ENCODE measurements at places on chromosomes 6 and 20.

GRCh38 chr6:148382861-148383260, 40.2 kb downstream of the SASH1 start:
- no peak for DNase-seq

- DNase-seq, result no peak
Observed at GRCh38 chr6:109339906-109340678, 42.2 kb downstream of the CD164 start.

DNA sequence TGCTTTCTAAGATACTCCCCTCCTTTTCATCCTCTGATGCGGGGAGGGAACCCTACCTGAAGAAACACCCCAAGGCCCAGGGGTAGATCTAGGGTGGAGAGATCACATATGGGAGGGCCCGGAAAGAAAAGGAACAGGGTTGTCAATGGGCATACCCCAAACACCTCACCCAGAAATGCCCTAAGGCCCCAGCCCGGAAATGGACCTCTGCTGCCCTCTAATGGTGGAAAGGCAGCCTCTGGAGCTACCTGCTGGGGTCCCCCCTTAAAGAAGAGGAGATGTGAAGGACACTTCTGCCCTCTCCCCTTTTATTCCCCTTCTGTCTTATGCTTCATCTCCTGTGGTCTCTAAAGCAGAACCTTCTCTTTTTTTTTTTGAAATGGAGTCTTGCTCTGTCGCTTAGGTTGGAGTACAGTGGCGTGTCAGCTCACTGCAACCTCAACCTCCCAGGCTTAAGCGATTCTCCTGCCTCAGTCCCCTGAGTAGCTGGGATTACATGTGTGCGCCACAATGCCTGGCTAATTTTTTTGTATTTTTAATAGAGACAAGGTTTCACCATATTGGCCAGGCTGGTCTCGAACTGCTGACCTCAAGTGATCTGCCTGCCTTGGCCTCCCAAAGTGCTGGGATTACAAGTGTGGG, 458 bp upstream of the ARMC12 start:
- DNase-seq, result peak; percentile 69

- DNase-seq, result peak; percentile 7
Observed at GRCh38 chr6:17621003-17621402, 20.9 kb downstream of the FAM8A1 start.

GRCh38 chr20:63119963-63120807, 95.7 kb downstream of the YTHDF1 start:
- DNase-seq, result no peak

DNA sequence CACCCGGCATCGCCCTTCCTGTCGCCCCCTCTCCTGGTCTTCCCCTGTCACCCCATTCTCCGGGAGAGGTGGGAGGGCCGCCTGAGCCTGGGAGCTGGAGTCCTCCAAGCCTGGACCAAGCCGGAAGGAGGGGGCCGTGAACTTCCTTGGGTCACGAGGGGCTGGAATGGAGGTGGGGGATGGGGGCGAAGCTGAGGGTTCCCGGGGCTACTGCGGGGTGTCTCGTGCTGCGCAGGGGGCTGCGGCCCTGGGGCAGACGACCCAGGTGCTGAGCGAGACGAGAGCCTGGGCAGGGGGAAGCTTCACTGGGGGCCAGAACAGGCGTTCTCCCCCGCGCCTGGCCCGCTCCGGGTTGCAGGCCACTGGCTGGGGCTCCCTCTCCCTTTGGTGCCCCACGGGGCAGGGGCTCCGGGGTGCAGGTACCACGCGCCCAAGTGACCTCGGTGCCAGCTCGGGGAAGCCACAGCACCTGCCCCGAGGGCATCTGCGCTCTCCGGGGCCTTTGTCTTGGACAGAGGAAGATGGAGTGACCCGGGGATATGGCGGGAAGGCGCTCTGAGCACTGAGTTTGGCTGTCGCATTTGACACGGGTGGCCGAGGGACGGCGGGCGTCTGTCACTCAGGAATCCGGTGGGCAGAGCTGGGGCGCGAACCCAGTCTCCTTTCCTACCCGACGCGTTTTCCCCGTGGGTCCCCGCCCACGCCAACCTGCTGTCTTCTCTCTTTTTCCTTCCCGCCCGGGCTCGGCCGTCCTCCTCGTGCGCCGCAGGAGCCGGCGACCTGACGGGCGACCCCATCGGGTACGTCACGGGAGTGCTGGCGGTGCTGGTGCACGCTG, 1.2 kb downstream of the SLC35D3 start:
- peak; percentile 10 for DNase-seq

DNA sequence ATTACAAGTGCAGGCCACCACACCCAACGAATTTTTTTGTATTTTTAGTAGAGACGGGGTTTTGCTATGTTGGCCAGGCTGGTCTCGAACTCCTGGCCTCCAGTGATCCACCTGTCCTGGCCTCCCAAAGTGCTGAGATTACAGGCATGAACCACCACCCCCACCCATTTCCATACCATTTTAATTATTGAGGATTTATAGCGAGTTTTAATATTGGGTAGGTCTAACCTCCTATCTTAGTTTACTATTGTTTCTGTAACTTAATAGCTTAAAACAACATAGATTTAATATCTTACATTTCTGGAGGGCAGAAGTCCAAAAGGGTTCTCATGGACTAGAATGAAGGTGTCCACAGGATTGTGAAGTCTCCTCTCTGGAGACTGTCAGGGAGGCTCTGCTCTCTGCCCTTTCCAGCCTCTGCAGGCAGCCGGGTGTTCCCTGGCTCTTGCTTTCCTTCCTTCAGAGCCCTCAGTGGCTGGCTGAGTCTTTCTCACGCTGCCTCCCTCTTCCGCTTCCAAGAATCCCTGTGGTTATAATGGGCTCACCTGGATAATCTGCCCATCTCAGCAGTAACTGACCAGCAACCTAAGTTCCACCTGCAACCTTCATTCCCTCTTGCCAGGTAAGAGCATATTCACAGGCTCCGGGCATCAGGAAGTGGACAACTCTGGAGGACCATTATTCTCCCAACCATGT, 18.6 kb upstream of the BCAS4 start:
- no peak for DNase-seq

GRCh38 chr20:39885975-39886649, 802.9 kb downstream of the MAFB start:
- DNase-seq, result peak; percentile 22

DNA sequence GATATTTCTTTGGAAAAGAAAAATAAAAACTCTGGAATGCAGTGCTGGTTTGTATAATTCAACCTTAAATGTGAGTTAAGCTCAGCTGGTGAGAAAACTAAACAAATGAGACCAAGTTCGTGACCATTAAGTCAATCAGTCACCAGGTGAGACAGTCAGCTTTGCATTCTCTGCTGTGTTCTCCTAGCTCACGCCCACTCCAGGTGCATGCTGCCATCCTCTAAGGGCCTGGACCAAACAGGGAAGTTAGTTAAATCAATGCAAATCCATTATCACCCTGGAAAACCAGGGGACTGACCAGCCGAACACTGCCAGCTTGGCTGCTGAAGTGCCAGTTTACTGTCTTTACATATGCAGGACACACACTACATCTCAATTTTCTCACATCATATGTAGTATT, 7.2 kb downstream of the TPBG start:
- no peak for DNase-seq

DNA sequence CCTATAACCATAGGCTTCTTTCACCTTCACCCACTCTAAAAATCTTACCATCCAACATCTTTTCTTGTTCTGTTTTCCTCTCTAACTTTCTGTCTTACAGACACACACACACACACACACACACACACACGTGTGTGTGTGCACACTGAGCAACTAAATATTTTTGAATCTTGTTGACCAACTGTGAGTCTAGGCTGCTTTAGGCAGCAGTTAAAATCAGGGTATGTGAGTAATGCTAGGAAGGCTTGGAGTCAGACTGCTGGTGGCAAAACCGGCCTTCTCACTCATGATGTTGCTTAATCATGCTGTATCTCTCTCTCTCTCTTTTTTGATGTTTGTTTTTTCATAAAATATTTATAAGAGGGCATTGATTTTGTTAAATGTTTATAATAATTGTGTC, 103.1 kb upstream of the TBX18 start:
- no peak for DNase-seq

DNA sequence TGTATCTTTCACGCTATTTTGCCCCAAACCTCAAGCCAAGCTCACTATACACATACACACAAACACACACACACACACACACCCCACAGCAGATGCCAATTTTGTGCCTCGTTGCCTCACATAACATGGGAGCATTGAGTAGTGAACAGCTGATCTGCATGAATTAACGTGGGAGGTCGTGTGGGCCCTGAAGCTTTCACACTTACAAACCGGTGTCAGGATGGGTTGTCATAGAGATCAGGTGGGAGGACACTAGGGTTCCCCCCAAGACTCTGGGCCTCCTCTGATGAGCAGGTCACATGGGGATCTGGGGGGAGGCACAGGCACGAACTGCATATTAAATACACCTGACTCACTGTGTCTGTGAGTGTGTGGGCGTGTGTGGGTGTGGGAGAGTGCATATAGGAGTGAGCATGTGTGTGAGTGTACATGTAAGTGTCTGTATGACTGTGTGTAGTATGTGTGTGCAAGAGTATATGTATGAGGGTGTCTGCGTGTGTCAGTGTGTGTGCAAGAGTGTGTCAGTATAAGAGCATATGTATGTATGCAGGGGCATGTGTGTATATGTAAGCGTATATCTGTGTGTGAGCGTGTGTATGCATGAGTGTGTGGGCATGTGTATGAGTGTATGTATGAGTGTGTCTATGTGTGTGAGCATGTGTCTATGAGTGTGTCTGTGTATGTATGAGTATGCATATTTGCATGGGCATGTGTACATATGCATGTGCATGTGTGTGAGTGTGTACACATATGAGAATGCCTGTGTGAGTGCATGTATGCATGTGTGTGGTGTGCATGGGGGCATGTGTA, 370.4 kb downstream of the PREX1 start:
- no peak for DNase-seq

GRCh38 chr20:22576273-22576672, 8.1 kb downstream of the FOXA2 start:
- no peak for DNase-seq

Data from GM19239 (cell line).